Caudate nucleus (tissue), 63 donors: ENCODE measurements at places on chromosomes 4 and X.

- no peak for DNase-seq
Measured at GRCh38 chr4:89723096-89723495, 113.9 kb downstream of the SNCA start.

DNA sequence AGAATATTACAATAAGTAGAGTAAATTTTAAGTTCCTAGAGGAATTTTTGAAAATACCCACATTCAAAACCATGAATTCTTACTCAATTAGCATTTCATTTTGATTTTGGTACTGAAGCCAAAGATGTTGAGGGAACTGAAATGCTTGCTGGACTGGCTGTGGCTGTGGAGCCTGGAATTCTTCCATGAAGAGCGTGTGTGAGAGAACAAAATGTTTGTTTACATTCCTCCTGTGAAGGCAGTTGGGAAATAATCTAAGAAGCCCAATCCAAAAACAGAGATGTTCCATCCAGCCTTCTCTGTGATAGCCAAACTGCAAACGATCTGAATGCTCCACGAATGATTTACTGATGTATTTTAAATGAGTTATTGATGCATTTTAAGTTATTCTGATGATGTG lies 3.8 kb upstream of the ADH1B start:
- DNase-seq: no peak

DNA sequence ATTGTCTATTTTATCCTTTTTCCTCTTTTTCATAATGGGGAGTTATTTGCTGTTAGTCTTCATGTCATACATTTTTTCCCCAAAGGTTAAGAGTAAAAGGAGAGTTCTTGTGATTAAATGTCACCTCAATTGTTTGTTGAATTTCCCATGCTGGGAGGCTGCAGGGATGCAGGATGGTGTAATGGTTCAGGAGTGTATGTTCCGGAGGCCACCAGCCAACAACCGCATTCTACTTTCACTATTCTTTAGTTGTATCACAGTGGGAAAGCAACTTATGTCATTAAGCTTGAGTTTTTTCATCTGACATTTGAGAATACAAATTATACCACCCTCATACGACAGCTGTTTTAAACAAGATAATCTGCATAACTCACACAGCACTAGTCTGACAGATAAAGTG lies 15.4 kb downstream of the AFP start:
- DNase-seq: no peak

DNA sequence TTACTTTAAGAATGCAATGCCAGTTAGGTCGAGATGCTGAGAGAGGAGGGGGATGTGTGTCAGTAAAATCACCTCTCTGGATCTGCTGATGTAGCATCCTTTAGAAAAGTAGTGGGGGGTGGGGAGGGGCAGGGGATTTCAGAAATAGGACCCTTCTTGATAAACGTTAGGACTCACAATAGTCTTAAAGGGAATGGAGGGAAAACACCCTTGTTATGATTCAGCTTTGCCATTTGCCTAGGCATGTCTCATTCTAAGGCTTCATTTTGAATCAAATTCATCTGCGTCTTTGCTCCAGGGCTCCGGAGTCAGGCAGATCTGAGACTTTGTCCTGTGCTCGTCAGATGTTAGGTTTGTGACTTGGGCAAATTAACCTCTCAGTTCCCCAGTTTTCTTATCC lies 879 bp downstream of the SH2D1A start:
- no peak for DNase-seq

- DNase-seq: no peak
Measured at GRCh38 chr4:71062436-71062835, 69.0 kb downstream of the DCK start.

DNA sequence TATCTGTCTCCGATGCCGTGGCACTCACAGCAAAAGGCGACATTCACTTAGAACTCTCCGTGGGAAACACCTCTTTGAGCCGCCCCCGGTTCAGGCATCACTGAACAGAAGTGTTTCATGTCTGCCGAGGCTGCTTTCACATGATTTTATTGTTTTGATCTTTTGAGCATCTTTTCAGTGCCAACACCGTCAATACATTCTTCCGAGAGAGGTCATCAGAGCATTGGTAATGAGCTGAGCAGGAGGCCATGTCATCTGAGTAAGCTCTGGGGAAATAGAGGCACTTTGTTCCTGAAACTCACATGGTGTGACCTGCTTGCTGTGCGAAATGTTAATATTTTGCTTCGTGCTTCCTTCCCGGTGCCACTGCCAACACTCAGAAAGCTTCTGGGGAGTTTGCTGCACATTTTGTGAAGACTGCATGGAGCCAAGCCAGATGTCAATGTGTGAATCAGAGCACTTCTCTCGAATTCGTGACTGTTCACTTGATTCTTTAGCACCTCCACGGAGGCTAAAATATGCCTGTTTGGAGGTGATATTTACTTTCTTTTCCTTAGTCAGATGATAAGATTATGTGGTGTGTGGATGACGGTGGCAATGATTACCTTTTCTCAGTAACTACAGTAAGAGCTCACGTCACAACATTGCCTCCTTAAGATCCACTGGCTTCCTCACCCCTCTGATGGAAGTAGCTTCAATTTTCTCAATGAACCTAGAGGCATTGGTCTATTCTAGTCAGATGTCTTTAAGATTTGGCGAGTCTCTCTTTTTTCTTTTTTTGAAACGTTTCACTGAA lies 222.3 kb upstream of the HS3ST1 start:
- DNase-seq: peak; percentile 37

DNA sequence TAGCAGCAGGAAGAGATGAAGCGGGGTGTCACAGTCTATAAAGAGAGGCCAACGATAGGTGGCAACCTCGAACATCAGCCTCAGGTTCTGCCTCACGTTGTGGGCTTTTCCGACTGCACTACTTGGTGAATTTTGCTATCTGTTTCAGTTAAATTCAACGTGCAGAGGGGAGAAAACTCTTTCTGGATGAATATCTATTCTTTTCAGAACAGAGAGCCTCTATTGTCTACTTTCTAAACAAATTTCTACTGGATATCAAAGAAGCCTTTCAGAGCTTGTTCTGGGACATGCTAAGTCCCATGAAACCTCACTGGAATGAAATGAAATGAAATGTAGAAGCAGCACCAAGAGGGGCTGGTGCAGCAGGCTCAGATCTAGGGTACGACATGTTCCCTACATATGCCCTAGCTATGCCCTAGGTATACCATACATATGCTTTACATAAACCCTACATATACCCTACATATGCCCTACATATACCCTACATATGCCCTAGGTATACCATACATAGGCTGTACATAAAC lies 116.5 kb upstream of the TRIM2 start:
- no peak for DNase-seq

- DNase-seq: no peak
Measured at GRCh38 chr4:71604785-71605184, 179.1 kb downstream of the GC start.

DNA sequence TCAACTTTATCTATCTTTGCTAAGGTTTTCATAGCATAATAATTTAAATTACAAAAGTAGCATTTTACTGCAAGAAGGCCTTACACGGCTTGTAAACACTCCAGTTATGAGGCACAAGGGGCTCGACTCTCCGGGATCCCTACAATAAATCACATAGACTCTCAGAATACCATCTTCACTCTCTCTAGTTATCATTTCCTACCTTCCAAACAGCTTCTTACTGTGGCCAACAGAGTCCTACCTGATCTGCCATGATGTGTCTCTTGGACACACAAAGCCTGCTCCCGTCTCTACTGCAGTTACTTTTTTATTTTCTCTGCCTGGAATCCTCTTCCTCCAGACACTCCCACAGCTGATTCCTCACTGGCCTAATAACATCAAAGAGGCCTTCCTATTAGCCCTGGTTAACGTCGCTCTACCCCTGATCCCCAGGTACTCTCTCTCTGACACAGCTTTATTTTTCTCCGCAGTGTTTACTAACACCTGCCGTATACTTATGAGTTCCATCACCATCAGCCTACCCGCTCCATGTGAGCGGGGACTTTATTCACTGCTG lies 559.6 kb upstream of the DIPK2B start:
- no peak for DNase-seq

- no peak for DNase-seq
Measured at GRCh38 chr4:88144866-88145300, 13.6 kb downstream of the ABCG2 start.

DNA sequence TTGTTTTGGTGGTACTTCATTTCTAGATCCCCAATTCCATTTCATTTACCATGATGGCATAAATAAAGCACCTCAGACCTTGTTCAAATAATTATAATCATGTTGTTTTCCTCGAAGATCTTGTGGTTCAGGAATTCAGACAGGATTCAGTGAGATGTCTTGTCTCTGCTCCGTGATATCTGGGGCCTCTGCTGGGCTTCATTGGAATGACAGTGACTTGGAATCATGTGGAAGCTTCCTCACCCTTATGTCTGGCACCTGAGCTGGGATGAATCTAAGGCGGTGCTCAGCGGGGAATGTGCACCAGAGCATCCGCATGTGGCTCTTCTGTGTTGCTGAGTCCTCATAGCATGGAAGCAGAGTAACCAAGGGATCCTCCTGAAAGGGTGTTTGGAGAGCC lies 132.2 kb downstream of the VEGFC start:
- no peak for DNase-seq

DNA sequence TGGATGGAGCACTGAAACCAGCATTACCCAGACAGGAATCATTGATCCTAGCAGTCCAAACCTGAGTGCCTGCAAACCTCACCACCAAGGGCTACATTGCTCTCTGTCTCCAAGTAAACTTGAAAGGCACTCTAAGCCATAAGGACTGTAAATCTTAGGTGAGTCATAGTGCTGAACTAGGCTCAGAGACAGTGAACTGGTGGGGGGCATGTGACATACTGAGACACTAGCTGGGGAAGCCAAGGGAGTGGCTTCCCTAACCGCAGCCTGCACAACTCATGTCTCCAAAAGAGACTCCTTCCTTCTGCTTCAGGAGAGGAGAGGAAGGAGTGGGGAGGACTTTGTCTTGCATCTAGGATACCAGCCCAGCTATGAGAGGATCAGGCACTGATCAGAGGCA lies 235.5 kb upstream of the ACTRT1 start:
- DNase-seq: no peak

- DNase-seq: no peak
Measured at GRCh38 chrX:41981481-41982013, 58.2 kb upstream of the CASK start.

DNA sequence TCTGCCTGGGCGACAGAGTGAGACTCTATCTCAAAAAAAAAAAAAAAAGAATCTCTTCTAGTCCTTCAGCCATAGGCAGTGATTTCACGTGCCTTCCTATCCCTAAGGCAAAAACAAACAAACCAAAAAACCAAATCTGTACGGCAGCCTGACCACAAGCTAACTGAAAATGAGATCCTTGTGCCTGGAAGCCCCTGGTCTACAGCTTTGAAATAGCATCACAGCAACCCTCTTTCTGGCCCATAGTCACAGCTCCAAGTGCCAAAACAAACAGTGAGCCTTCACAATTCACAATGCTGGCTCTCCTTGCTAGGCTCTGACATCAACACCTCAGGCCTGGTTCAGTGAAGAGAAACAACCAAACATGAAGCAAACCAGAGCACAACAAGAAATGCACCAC lies 46.1 kb downstream of the TMEM150C start:
- DNase-seq: peak; percentile 9

DNA sequence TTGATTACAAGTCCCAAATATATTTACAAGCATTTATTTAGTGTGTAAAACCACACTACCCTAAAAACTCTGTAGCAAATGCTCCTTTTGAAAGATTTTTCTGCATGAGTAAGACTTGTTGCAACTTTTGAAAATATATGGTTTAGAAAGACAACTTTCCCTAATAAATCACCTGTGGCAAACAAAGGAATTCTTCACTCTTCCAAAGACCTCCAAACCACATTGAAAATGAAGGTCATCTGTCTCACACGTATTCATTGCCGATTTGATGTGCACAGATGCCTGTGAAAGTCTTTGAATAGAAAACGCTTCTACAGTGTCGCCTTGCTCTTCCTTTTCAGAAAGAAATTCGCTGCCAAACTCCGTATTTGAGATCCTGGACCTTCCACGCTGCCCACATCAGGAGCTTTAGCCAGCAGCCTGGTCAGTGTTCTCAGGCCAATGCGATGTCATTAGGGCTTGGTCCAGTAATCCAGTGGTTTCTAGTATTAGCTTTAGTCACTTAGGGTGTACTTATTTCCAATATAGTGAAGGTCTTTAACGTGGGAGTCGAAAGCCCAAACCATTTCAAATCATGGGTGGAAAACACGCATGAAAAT lies 22.2 kb downstream of the SPINK2 start:
- no peak for DNase-seq

- no peak for DNase-seq
Measured at GRCh38 chrX:110310896-110311295, 7.0 kb downstream of the AMMECR1 start.

DNA sequence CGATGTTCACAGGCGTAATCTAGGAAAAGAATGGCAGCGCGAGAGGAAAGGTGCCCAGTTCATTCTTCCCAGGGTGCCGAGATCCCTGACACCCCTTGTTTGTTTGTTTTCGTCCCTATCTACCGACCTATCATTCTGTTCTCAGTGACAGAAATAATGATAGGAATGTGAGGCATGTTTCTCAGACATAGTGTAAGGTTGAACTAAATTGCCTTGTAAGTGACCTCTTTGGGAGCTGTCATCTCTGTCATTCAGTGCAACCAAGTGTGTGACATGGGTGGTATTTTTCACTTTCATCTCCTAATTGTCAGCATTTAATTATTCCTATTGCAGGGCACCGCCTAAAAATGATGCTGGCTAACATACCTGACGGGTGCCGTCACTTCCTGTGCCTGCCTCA lies 24.4 kb downstream of the CLDN22 start:
- no peak for DNase-seq

- no peak for DNase-seq
Measured at GRCh38 chr4:2363056-2363721, 55.3 kb downstream of the ZFYVE28 start.

- no peak for DNase-seq
Measured at GRCh38 chr4:184166736-184167135, 50.9 kb downstream of the ENPP6 start.

DNA sequence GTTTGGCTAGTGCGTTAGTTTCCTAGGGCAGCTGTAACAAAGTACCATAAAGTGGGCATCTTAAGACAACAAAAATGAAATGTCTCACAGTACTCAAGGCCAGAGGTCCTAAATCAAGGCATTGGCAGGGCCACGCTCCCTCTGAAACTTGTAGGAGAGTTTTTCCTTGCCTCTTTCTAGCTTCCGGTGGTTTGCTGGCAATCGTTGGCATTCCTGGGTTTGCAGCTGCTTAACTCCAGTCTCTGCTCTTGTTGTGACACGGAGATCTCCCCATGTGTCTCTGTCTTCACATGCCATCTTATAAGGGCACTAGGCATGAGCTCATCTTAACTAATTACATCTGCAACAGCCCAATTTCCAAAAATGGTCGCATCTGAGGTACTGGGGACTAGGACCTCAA lies 362.0 kb upstream of the BOD1L1 start:
- DNase-seq: no peak
